Fibroblast of skin of right quadriceps (primary cell): ENCODE measurements at places on chromosomes 3 and 15.

DNA sequence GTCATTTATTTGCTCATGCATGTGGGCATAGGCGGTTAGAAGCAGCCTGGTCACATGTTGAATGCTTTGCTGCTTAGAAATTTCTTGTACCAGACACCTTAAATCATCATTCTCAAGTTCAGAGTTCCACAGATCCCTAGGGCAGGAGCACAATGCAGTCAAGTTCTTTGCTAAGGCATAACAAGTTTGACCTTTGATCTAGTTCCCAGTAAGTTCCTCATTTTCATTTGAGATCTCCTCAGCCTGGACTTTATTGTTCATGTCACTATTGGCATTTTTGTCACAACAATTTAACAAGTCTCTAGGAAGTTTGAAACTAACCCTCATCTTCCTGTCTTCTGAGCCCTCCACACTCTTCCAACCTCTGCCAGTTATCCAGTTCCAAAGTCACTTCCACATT, 22.8 kb downstream of the HGD start:
- DNase-seq: no peak

GRCh38 chr3:160126761-160127160, 98.5 kb upstream of the C3orf80 start:
- no peak for DNase-seq

GRCh38 chr3:13791198-13792050, 88.4 kb downstream of the WNT7A start:
- DNase-seq: no peak

DNA sequence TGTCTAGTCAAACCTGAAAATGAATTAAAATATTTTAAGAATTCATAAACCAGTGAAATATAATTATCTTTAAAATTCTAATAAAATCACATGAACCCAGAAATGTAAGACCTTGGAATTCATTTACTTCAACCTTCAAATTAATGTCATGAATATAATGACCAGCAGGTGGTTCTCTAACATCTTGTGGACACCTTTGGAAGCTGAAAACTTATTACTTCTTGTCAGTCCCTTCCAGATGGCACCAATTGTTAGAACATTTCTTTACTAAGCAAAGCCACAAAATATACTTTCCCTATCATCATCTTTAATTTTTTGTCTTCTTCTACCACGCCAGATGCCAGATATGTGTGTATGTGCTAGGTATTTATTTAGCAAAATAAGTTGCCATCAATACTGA, 240.0 kb downstream of the MBNL1 start:
- no peak for DNase-seq

DNA sequence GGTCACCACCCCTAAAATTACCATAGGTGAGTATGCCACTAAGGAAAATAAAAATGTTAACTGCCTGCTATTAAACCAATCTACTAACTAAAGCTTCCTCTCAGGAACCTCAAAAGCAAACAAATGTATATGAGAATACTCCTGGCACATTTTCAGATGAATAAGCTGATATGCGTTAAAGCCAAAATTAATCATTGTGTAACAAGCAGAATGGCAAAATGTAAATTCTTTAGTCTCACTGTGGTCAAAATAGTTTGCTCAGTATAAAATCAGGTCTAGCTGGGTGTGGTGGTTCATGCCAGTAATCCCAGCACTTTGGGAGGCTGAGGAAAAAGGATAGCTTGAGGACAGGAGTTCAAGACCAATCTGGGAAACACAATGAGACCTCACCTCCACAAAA, 53.6 kb downstream of the SUMF1 start:
- peak; percentile 48 for DNase-seq

GRCh38 chr3:44068753-44069152, 172.9 kb upstream of the TOPAZ1 start:
- no peak for DNase-seq

GRCh38 chr3:166201476-166201875, 364.3 kb upstream of the BCHE start:
- DNase-seq: no peak

- DNase-seq: peak; percentile 54
Measured at GRCh38 chr3:62873761-62874710, 1.2 kb downstream of the CADPS start.

DNA sequence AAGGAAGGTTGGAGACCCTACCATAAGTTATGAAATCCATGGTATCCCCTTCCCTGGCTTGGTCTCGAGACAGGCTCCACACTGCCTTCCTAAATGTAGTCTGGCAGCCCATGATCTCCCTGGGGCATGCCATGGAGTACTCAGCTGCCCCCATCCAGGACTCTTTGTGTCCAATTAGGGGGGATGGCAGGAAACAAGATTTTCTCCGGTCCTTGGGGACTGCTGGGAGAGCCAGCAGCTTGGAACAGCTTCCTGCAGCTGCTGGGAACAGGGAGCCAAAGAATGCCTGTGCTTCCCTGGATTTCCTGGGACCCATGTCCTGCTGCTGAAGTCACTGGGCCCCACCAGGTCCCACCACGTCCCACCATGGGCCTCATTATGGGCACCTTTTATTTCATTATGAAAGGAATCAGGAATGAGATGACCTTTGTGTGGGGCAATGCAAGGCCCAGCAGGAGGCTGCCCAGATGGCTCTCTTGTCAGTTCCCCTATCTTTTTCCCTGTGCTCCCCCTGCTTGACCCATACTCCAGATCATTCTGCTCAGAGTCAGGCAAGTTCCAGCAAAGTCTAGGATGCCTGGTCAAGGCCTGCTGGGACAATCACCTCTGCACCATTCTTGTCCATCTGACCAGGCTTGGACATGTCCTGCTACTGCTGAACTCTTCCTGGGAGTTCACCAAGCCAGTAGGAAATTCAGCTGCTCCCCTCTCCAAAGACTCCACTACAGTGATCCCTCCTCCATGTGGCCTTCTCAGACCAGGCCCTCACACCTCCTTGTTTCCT, 15.0 kb upstream of the DAG1 start:
- no peak for DNase-seq

DNA sequence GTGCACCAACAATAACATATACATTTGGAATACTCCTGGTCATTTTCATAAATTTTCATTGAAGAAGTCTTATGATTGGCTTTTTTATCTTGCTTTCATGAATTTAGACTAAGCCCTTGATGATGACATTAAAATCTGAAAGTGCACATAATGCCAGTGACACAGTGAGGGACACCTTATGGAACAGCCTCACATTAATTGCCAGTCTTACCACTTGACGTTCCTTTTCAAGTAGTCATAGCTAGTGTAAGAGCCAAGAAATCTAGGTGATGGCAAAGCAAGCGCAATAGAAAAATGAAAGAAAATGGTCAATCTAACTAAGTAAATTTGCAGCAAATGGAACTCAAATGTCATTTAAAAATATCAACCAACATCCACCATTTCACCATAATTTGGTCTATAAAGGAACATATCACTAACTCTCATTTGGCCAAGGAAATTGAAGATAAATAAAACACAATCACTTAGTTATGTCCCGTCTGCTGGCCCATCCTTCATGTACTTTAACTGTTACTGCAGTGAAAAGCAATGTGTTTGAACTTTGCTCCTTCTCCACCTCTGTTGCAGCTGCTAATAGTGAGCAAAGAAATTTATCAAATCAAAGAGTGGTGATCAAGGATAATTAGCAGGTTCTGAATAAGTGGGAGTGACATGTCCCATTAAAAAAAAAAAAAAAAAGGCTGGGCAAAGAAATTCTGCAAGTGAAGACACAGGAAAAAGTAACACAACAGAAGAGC, 110.0 kb downstream of the TJP1 start:
- no peak for DNase-seq

GRCh38 chr3:179265875-179266274, 15.0 kb upstream of the KCNMB3 start:
- no peak for DNase-seq

GRCh38 chr3:125585595-125586223, 9.6 kb downstream of the OSBPL11 start:
- DNase-seq: peak; percentile 70

DNA sequence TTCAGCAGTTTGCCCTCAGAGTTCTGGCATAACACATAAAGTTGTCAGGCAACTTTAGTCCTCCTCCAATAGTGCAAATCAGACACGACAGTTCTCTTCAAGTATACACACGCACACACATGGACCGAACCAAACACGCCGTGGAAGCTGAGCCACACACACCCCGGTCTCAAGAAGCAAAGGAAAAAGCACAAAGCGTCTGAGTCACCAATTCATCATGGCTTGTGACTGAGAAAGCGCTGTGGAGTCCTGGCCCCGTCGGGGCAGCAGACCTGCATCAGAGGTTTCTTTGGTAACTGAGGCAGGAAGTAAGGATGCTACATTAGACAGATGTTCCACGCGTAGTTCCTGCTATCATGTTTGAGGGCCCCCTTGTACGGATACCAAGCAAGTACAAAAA, 85.7 kb downstream of the VGLL4 start:
- peak; percentile 83 for DNase-seq

DNA sequence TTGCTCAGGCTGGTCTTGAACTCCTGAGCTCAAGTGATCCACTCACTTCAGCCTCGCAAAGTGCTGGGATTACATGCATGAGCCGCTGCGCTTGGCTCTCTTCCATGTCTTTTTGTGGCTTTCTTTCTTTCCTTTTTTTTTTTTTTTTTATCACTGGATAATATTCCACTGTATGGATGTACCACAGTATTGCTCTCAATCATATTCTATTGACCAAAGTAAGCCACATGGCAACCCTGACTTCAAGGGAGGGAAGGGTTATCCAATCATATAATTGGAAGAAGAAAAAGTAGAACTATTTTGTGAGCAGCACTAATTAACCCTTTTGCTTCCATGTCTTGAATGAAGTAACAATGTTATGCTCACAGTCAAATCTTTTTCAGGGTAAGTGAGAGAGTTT, 307.0 kb upstream of the RASGRP1 start:
- DNase-seq: no peak

DNA sequence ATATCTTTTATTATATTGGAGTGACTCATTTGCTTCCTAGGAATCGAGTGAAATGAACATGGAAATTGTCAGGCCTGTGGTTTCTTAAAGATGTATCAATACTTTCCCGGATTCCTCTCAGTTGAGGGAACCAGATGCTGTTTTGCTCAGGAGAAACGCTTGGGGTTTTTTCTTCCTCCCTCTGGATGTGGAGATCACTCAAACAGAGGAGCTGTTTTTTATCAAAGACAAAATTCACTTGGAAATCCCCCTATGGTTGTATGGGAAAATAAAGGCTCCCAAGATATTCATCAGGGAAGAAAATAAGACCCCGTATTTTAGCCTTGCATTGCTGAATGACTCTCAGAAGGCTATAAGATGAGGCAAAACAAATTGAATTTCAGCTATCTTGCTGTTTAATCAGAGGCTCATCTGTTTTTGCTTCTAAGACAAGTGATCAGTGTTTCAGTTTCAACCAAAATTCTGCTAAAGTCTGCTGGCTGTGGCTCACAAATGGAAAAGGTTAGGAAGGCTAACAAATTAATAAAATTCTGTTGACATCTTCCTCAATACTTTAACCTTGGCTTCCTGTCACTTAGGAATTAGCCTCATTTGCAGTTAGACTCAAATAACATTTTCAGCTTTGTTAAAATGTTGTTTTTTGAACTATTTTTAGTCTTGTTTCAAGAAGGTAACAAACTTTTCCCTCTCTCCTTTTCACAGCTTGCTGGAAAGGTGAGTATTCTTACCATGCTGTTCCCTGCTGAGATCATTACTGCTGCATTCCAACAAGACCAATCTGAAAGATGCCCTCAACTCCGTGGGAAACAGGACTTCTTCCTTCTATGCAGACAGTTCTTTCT, 83.6 kb downstream of the COL6A5 start:
- DNase-seq: peak; percentile 4

DNA sequence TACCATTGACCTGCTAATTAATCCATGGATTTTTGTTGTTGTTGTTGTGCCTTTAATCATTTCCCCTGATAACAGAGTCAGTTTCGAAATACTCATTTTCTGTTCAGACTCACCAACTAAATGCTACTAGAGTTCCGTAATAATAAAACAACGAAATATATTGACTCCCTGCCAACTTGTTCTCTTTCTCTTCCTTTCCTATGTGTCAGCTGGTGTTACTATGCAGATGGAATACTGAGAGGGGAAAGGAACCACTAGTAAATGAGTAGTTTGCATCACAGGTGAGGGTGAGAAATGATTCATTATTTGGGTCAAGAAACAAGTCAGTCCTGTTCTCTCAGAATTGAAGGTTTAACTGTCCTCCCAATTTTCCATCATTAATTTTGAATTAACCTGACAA, 1027.3 kb downstream of the TUSC7 start:
- no peak for DNase-seq

DNA sequence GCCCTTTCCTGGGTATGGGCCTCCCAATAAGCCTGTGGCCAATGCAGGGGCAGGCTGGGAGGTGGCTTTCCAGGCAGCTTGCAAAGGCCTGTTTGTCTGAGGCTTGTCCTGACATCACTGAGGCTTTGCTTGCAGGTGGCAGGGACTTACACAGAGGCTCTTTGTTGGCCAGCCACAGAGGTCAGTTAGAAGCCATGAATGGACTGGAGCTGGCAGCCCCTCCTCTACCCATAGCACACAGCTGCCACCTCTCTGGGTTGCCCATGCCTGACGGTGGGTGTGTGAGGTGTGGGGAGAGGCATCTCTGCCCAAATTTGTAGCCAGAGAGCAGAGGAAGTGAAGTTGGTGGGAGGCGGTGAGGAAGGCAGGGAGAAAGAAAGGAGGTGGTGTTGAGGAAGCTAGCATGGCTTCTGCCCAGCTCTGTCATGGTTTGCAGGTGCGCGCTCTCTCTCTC, 17.1 kb downstream of the LIMD1 start:
- no peak for DNase-seq

- DNase-seq: no peak
Measured at GRCh38 chr15:42329161-42329560, 30.1 kb upstream of the CAPN3 start.

DNA sequence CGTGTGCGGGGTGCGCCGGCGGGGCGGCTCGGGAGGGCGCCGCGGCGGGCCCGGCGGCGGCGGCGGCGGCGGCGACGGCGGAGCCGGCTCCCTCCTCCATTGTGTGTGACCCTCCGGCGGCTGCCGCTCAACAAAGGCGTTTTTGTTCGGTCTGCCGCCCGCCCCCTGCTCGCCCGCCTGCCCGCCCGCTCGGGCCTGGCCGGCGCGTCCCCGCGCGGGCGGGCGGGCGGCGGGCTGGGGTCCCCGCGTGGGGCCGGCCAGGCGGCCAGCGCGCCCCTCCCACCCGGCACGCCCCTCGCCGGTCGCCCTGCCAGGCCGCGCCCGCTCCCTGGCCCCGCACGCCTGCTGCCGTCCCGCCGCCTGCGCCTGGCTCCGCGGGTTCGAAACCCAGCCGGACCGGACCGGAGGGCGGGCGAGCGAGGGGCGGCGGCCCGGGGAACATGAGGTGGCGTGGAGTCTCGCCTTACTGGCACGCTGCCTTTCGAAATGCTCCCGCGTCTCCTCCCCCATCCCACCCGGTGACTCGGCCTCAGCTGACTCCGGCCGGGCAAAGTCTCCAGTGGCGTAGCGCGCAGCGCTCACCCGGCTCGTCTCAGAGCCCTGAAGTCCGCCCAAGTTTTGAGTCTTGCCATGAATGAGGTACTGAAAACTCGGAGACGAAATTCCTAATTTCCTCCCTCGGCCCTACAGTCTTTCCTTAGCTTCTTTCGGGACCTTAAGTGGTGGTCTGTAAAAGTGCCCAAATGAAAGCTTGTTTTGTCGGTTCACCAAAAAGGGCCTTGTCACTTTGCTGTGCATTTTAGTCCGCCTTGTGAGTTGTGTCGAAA, 588 bp downstream of the MAPK6 start:
- DNase-seq: peak; percentile 78
